LNCaP clone FGC (cell line): ENCODE measurements at places on chromosomes 5 and 9.

GRCh38 chr5:90640484-90641059, 82.0 kb downstream of the ADGRV1 start:
- DNase-seq = no peak

DNA sequence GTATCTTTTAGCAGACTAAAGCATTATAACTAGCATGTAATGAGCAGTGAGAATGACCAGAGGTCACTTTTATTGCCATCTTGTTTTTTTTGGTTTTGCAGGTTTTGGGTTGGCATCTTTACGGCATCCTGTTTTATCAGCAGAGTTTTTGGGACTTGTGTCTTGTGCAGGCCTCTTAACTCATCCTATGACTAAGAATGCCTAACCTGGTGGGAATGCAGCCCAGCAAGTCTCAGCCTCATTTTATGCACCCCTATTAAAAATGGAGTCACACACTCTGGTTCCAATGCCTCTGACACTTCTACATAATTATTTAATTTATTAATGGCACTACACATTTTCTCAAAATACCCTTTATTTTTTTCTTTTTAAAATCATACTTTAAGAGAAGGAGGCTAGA, 726.5 kb upstream of the RIOK2 start:
- no peak for DNase-seq

- no peak for DNase-seq
These were observed 115.2 kb downstream of the RXRA start for GRCh38 chr9:134441227-134442084.

GRCh38 chr9:8254541-8254940, 455.0 kb upstream of the DMAC1 start:
- no peak for DNase-seq

- no peak for DNase-seq
These were observed 413.4 kb upstream of the SLC30A5 start for GRCh38 chr5:68680366-68680765.
